ENCODE measurements at places on chromosomes 6 and 20. TPM values are rescaled to one million over a fixed set of nuclear protein-coding genes. Genes with fewer than 3 reads are reported as not detected.

Gene MYH7B
- 84.4 TPM for polyA plus RNA-seq

Gene LRRC1
- polyA plus RNA-seq: 6.5 TPM

Gene PROCR
- polyA plus RNA-seq: 51.3 TPM

Gene ULBP3
- polyA plus RNA-seq: 2.9 TPM

Gene TENT5A
- 9.2 TPM for polyA plus RNA-seq

Gene PI16
- 5.9 TPM for polyA plus RNA-seq

Gene RIN2
- 24.3 TPM for polyA plus RNA-seq

Gene LBP
- not detected for polyA plus RNA-seq

Gene CST2
- not detected for polyA plus RNA-seq

Gene TSPYL1
- polyA plus RNA-seq: 53.8 TPM

Gene DEFB125
- not detected for polyA plus RNA-seq

GRCh38 chr6:75302280-75302679 lies 17.7 kb upstream of the TMEM30A start:
- DNase-seq: no peak

DNA sequence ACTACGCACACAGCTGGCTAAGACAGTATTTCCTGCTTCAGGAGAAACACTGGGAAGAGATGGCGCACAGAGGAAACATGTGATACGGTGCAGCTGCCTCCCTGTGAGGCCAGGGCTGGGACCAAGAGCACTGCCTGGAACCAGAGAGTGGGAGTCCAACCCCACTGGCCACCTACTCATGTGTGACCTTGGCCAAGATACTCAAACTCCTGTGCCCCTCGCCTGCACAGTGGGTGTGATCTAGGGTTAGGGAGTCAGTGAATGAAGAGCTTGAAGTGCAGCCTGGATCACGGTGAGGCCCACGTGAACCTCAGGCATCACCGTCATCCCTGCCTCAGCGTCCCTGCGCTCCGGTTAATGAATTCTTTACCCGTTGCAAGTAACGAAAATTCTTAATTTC lies 41.7 kb upstream of the MPC1 start:
- DNase-seq: peak; percentile 64

GRCh38 chr20:11350126-11351005 lies 567.3 kb upstream of the BTBD3 start:
- DNase-seq: no peak

DNA sequence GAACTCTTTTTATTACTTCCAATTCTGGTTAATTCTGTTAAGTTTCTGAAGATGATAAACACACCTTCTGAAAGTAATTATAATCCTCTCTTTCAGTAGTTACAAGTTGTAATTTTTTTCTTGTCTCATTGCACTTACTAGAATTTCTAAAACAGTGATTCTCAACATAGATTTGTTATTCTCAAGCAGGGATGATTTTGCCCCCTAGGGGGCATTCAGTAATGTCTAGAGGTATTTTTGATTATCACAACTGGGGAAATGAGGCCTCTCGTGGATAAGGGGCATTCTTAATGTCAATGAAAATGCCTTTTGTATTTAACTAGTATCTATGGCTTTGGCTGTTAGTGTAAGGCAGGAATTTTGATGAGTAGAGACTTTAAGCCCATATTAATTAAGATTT lies 39.4 kb upstream of the MAFB start:
- DNase-seq: no peak

- peak; percentile 32 for DNase-seq
These were observed 3.4 kb downstream of the LINC00237 start for GRCh38 chr20:21102603-21103311.

- DNase-seq: peak; percentile 62
These were observed 156.1 kb downstream of the COL21A1 start for GRCh38 chr6:56091159-56091869.

DNA sequence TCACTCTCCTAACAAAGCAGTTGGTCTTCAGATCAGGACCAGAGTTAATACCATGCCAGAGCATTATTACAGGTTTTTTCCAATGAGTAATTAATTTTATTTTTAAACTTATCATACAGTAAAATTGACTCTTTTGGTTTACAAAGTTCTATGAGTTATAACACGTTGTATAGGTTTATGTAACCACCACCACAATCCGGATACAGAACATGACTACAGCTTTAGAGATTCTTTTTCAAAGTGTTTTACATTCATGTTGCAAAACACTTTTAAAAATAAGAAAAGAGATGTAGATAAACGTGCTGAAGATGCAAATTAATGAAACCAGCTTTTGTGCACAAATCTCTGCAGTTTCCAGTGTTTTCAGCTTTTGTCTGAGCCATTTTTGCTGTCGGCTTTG lies 1.5 kb upstream of the TPBG start:
- no peak for DNase-seq

DNA sequence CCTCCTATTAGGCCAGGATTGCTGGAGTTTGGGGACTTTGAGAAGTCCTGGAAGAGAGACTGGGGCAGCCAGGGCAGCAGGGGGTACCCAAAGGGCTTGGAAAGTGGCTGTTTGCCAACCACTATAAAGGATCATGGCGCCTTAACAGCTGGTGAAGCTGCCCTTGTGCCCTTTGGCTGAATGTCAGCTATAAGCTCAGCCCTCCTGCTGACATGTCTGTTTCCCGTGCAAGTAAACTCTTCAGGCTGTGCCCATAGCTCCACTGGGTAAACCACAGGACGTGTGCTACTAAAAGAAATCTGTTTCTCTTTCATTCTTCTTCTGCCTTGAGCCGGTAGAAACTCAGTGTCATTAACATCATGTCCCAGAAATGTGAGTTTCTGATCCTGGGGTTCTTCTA lies 97.3 kb downstream of the CAP2 start:
- peak; percentile 74 for DNase-seq

GRCh38 chr6:34146021-34146782 lies at the start of gene GRM4:
GRM4 (minus strand) TSS chr6:34146087; CDS start chr6:34133496, 12,591 bp downstream.
- DNase-seq: no peak

DNA sequence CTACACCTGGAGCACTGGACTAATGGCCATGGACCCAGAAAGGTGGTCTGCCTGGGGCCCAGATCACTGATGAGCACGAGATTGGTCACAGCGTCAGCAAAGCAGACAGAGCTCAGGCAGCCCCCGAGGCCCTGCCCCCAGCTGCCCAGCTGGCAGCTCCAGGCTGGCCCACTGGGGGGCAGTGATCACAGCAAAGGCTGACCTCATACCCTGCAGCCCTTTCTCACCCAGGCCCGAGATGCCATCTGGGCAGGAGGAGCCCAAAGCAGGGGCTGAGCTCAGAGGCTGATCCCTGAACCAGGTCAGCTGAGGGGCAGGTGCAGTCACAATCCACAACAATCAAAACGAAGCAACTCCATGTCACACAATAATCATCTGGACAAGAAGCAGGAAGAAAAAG lies 4.1 kb downstream of the MAP1LC3A start:
- no peak for DNase-seq

- peak; percentile 33 for DNase-seq
These were observed 42.8 kb upstream of the DYNLRB1 start for GRCh38 chr20:34473262-34473883.

GRCh38 chr6:131368198-131368911 lies 204.7 kb upstream of the ARG1 start:
- DNase-seq: peak; percentile 87

- no peak for DNase-seq
These were observed 20.4 kb downstream of the ZUP1 start for GRCh38 chr6:116648156-116648555.

DNA sequence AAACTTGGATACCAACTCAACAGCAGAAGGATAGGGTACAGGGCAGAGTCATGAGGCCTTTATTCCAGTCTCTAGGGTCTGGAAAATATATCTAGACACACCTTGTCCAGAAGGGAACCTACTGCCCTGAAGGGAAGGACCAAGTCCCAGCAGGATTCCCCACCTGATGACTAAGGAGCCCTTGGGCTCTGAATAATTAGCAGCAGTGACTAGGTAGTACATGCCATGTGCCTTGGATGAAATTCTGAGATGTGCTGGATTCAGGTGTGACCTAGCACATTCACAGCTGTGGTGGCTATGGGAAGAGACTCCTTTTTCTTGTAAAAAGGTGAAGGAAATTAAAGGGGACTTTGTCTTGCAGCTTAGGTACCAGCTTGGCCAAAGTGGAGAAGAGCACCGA lies 364.3 kb upstream of the PTCHD4 start:
- no peak for DNase-seq

DNA sequence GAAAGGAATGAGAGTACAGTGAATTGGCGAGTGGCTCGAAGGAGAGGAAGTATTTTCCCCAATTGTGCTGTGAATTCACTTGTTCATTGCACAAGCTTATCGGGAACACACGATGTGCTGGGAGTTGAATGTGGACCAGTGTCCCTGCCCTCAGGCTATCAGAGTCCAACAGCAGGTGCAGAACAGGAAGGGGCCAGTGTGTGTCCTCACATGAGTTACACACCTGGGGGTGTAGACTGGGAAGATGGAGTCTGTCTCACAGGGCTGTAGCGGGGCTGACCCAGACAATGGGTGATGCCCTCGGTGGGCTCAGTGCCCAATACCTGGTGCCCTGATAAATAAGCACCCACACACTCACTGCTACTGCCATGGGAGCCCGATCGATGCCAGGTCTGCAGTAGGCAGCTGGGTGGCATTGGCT lies 14.4 kb downstream of the DUSP22 start:
- no peak for DNase-seq

GRCh38 chr6:145508107-145508506 lies 227.2 kb downstream of the EPM2A start:
- DNase-seq: no peak

- no peak for DNase-seq
These were observed 22.1 kb downstream of the MAP3K4 start for GRCh38 chr6:161013695-161014094.

DNA sequence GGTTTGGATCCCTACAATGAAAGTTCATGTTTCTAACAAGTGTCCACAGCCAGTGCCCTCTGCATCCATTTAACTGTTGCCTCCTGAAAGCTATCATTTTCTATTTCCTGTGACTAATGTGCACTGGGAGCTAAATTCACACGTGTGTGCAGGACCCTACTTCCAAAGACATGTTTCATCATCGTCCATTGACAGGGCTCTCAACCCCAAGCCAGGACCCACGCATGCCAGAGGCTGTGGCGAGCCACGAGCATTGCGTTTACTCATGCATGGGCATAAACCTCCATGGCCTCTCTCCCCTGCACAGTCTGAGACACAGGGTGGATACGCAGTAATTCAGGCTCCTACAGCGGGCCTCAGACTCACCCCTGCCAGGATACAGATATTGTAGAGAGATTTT lies 153.2 kb downstream of the MAFB start:
- no peak for DNase-seq

GRCh38 chr20:58997141-58997770 lies 9.8 kb downstream of the CTSZ start:
- no peak for DNase-seq

- DNase-seq: no peak
These were observed 289.5 kb downstream of the BTBD9 start for GRCh38 chr6:38350220-38350619.

DNA sequence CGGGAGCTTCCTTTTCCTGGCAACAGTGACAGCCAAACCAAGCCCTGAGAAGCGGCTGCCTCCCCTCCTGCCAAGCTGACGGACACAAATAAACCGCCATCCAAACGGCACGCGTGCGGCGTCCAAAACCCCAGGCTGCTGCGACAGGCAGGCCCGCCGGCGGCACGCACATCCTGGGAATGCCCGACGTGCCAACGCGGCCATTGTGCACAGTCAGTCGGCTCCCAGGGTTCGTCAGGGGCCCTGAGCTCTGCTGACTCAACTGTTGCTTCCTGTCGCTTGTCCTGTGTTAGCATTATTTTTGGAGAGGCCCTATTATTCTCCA lies 6.8 kb downstream of the JAG1 start:
- no peak for DNase-seq

DNA sequence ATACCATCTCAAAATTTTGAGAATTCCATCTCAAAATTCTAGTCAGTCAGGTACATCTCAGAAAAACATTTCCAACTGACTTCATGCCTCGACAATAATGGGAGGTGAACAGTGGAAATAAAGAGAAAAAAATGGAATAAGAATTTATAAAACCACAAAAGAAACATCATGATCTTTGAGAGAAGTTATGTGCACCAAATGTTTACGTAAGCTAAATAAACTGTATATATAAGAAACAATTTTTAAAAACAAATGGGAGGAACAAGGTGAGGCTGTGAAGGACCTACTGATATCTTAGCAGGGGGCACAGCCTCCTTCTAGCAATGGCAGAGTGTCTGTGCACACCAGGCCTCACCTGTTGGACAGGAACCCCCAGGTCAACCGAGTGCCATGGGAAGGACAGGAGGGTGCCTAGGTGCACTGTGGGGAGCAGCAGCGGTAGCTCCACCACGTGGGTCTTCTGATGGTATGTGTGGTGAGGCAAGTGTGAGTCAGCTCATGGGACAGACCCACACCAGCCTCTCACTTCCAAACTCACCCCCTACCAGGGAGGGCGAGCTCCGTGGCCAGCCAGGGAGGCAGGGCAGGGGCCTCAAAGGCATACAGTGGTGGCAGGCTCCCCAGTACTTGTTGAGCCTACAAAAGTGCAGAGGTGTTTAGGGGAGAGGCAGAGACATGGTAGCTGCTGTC lies 23.2 kb downstream of the DIDO1 start:
- no peak for DNase-seq

DNA sequence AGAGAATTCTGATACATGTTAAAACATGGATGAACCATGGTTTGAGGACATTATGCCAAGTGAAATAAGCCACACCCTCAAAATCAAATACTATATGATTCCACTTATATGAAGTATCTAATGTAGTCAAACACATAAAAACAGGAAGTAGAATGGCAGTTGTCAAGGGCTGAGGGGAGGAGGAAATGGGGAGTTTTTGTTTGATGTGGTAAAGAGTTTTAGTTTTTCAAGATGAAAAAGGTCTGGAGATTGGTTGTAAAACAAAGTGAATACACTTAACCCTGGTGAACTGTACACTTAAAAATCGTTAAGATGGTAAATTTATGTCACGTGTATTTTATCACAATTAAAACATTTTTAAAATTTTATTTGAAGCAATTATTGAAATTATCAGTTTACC lies 127.4 kb upstream of the GRIK2 start:
- DNase-seq: no peak

- no peak for DNase-seq
These were observed 67.8 kb upstream of the RALY start for GRCh38 chr20:33925867-33926266.

- DNase-seq: no peak
These were observed 147.5 kb upstream of the SMLR1 start for GRCh38 chr6:130679684-130680083.

DNA sequence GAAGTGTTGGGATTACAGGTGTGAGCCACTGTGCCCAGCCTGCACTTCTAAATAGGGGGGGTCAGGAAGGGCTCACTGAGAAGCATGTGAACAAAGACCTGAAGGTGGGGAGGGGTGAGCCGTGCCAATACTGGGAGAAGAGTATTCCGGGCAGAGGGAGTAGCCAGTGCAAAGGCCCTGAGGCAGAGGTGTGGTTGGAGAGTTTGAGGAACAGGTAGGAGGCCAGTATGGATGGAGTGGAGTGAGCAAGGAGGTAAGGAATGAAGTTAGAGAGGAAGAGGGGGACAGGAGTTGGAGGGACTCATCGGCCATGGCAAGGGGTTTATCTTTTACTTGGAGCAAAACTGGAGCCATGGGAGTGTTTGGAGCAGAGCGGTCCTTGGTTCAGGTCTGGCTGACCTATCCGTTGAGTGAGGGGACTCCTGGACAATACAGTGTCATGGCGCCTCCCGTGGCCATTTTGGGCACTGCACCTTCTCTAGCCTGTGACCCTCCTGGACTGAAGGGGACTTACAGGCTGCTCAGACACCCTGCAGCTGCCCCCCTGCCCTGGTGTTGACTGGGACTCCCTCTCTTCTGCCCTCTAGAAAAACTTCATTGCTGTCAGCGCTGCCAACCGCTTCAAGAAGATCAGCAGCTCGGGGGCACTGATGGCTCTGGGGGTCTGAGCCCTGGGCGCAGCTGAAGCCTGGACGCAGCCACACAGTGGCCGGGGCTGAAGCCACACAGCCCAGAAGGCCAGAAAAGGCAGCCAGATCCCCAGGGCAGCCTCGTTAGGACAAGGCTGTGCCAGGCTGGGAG lies 12.1 kb downstream of the FOXS1 start:
- peak; percentile 66 for DNase-seq
